Smooth muscle cell of the pulmonary artery (primary cell): ENCODE measurements at places on chromosomes 2 and 18. TPM values are rescaled to one million over a fixed set of nuclear protein-coding genes. Genes with fewer than 3 reads are reported as not detected.

CRYGD gene
- total RNA-seq = not detected in 2 replicates

CD8B2 gene
- not detected in 2 replicates for total RNA-seq

RIT2 gene
- total RNA-seq = not detected in 2 replicates

LRP1B gene
- total RNA-seq = 0.03 and 0.13 TPM in 2 replicates
